ENCODE measurements at places on chromosomes 5 and 9. TPM values are rescaled to one million over a fixed set of nuclear protein-coding genes. Genes with fewer than 3 reads are reported as not detected.

NOXA1 gene
- 3.8 TPM for total RNA-seq

TLX3 gene
- not detected for total RNA-seq

MARCHF11 gene
- not detected for total RNA-seq

ARHGEF37 gene
- 1.8 TPM for total RNA-seq

RBM22 gene
- total RNA-seq: 109 TPM

PCDHGA7 gene
- total RNA-seq: not detected

SOWAHA gene
- total RNA-seq: not detected

PCDHAC2 gene
- not detected for total RNA-seq

HTR4 gene
- not detected for total RNA-seq

RABL6 gene
- total RNA-seq: 63.6 TPM

MCC gene
- 11.1 TPM for total RNA-seq

SPATA31E1 gene
- total RNA-seq: not detected

PIP5KL1 gene
- total RNA-seq: 3.3 TPM

COQ4 gene
- 30.4 TPM for total RNA-seq

PDZD2 gene
- total RNA-seq: 1.3 TPM

PCDHGB3 gene
- 0.20 TPM for total RNA-seq

SPATA31C1 gene
- not detected for total RNA-seq

RAD50 gene
- 17.8 TPM for total RNA-seq

SPINK7 gene
- not detected for total RNA-seq

SARDH gene
- 15.6 TPM for total RNA-seq

AHRR gene
- 4.5 TPM for total RNA-seq

TTC39B gene
- total RNA-seq: 42.7 TPM

LRRTM2 gene
- total RNA-seq: not detected

CAPSL gene
- total RNA-seq: not detected

SIT1 gene
- 76.9 TPM for total RNA-seq

FCN2 gene
- total RNA-seq: not detected

ZBED3 gene
- 0.59 TPM for total RNA-seq

NOL6 gene
- 29.4 TPM for total RNA-seq

ECSCR gene
- 0.64 TPM for total RNA-seq

CD180 gene
- not detected for total RNA-seq

NUTM2F gene
- not detected for total RNA-seq

FBP1 gene
- 0.42 TPM for total RNA-seq

RNF183 gene
- not detected for total RNA-seq

GABRP gene
- not detected for total RNA-seq

TSSK1B gene
- total RNA-seq: not detected

CFAP157 gene
- not detected for total RNA-seq

NSD1 gene
- total RNA-seq: 125 TPM

IL5 gene
- total RNA-seq: not detected

UBE2QL1 gene
- total RNA-seq: not detected

AGXT2 gene
- not detected for total RNA-seq

TAS2R1 gene
- total RNA-seq: not detected

OR1N2 gene
- total RNA-seq: 0.81 TPM

FAM120AOS gene
- total RNA-seq: 45.7 TPM

TSLP gene
- total RNA-seq: not detected
